ENCODE measurements at places on chromosomes 2 and 18.

GRCh38 chr2:109447251-109447661 lies 166.5 kb downstream of the SEPTIN10 start:
- no peak for DNase-seq

- DNase-seq, result no peak
Observed at GRCh38 chr18:8826971-8827370, 121.6 kb downstream of the MTCL1 start.

GRCh38 chr2:75047189-75047991 lies 88.9 kb downstream of the POLE4 start:
- no peak for DNase-seq

DNA sequence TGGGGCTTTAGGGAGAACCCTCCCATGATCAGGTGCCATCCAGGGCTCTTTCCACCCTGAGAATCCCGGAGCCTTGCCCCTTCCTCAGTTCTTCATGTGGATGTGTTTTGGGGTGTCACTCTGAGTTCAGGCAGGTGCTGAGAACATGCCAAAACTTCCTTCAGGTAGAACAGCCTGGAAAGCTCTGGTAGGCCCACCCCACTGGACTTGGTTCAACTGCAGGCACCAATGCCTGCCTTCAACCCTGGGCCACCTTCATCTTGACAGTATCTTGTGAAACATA lies 85.8 kb downstream of the EPAS1 start:
- DNase-seq, result no peak

DNA sequence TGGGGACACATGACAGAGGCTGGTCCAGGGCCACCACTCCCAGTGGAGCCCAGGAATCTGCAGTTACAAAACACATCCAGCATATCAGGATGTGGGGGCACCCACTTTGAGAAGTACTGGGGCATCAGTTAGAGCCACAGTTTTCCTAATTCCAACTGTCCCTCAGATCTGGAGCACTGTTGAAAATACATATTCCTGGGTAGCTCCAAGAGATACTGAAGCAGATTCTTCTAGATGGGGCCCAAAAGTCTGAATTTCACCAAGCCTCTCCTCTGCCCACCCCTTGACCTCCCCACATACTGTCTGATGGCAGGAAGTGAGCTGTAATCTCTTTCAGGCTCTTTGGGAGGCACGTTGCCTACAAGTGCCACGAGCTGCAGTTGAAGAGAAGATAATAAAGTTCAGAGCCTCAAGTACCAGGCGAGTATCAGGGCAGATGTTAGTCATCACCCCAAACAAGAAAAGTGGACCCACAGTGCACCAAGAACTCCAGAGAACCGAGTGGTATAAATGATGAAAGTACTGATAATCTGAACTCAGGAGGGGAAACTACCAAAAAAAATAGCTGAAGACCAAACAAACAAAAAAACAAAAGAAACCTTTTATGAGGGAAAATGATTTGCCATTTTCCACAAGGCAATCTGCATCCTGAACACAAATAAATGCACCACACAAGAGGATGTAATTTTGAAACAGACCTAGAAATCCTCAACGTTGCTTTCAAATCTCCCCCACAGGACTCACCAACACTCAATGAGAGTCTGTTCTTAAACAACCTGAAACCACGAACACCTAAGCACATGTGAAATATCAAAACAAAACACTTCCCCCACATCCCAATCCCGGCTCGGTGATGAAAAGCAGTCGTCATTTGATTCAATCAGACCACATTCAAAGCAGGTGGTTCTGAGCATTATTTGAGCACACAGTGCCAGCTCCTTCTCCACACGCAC lies 98.7 kb downstream of the TCF4 start:
- DNase-seq, result no peak

GRCh38 chr2:62045017-62045543 lies 139.6 kb downstream of the COMMD1 start:
- DNase-seq, result no peak

GRCh38 chr2:142973822-142974207 lies 96.4 kb downstream of the KYNU start:
- DNase-seq, result no peak
